ENCODE measurements at places on chromosomes 12 and 14. TPM values are rescaled to one million over a fixed set of nuclear protein-coding genes. Genes with fewer than 3 reads are reported as not detected.

GRCh38 chr12:113263431-113263963, 42.2 kb downstream of the TPCN1 start:
- DNase-seq = no peak

DNA sequence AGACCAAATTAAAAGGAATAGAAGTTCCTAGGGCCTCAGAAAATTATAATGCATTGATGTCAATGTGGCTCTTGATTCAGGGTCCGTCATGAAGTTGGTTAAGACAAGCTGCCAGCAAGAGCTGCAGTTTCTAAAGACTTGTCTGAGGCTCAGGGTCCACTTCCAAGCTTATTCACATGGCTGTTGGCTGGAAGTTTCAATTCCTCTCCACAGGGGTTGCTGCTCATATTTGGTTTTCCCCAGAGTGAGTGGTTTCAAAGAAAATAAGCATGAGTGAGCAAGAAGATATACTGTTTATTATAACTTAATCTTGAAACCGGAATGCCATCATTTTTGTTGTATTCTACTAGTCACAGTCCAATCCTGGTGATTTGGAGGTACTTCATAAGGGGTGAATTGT, 1247.4 kb downstream of the LRFN5 start:
- no peak for DNase-seq

DNA sequence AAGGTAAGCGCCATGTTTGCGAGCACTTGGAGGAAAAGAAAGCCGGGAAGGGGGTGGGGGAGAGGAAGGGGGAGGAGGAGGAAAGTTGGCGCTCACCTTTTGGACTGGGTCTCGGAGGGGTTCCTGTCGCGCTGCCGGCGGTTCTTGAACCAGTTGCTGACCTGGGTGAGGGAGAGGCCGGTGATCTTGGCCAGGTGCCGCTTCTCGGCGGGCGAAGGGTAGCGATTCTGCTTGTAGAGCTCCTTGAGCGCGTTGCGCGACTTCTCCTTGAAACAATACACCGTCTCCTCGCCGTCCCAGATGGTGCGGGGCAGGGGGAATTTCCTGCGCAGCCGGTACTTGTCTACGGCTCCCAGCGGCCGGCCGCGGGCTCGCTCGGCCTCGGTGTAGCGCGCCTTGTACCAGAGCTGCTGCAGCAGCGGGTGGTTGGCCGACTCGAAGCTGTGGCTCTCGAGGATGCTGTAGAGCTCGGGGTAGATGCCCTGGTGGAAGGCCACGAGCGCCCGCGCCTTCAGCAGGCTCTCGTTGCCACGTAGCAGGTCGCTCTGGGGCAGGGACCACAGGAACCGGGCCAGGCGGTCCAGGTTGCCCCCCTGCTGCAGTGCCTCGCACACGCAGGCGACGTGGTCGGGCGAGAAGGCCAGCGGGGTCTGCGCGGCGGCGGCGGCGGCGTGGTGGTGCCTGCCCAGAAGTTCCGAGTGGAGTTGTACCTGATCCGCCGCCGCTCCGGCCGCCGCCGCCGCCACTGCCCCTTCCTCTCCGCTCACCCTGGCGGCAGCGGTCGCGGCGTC, 840 bp downstream of the SIX4 start:
- no peak for DNase-seq

DNA sequence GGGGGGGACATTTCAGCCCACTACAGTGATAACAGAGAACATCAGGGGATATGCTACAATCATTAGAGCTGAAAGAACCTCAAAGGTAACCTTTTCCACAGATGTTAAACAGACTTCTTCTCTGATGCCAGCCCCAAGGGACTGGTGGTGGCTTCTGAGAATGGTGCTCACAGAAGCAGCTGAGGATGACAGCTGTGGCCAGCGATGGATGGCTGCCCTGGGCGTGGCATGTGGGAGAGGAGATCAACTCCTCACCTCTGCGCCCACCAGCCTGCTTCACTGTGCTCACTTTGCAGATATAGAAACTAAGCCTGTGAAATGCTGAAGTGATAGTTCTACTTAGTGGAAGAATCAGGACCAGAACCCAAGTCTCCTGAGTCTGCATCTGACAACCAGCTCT, 33.0 kb downstream of the FOXN3 start:
- DNase-seq = no peak

DNA sequence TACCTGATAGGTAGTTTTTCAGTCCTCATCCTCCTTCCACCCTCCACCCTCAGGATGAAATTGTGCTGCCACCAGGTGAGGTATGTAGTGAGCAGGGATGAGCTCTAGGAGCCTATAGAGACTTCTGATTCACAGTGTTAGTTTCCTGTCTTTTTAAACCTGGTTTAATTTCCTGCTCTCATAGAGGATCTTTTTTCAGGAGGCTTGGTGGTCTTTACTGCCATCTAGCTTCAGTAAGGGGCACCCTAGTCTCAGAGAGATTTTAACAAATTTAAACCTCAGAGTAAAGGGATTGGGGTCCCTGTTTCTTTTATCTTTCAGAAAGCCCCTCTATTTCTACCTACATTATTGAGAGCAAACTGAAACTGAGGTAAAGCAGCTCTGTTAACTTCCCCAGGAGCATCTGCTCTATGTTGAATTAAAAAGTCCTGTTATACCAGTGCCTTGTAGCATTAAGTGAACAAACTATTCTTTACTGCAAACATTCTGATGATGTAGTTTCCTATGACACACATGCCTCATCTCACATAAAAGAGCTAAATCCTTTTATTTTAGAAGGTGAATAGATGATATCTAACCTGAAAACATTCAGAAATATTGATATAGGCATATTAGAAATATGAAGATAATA, 172.2 kb upstream of the DDHD1 start:
- DNase-seq = no peak

DNA sequence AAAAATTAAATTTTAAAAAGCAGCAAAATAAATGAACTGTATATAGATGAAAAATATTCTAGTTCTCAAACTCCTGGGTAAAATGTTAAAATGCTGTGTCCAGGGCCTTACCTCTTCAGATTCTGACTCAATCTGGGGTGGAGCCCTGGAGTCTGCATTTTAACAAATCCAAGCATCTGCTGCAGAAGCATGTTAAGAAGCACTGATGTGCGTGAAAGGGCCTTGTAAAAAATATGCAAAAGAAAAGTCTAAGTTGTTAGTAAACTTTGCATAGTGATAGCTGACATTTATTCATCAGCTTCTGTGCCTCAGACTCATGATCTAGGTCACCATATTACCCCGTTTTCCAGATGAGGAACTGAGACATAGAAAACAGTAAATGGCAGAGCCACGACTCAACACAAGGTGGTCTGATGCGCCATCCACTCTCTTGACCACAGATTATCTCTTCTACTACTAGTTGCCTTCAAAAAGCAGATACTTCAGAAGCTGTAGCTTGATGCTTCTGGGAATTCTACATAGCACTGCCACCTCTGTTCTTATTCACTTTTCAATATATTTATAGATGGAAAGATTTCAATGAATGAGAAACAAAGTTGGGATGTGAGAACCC, 28.0 kb upstream of the PTCSC3 start:
- DNase-seq = no peak

GRCh38 chr12:21695986-21696385, 38.3 kb upstream of the LDHB start:
- DNase-seq = no peak

GRCh38 chr14:54478636-54479215, 10.1 kb downstream of the GMFB start:
- DNase-seq = no peak

- no peak for DNase-seq
Observed at GRCh38 chr14:68734231-68734732, 58.6 kb downstream of the ZFP36L1 start.

DNA sequence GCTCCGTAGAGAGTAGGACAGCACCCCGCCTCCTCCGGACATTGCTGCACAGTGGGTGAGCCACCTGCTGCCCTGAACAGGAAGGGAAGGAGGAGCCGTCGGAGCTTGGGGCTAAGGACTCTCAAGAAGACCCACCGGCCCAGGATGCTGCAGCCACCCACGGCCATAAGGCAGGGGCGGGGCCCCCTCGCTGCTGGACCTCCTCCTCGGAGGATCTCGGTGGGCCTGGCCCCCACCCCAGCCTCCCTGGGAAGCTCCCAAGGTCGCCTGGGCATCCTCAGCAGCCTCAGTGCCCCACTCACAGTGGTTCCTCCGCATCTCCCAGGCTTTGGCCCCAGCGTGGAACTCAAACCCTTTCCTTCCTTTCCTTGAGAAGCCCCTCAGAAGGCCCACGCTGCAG, 68.6 kb upstream of the DIO3 start:
- peak; percentile 25 for DNase-seq

Gene GPR84
- 0.22 TPM for total RNA-seq

Gene AKAP6
- 160 TPM for total RNA-seq

Gene STAC3
- total RNA-seq = 1.2 TPM

Gene AHNAK2
- 2.5 TPM for total RNA-seq

Gene CKAP4
- 40.2 TPM for total RNA-seq

Gene NAB2
- 9.8 TPM for total RNA-seq

Measured in Right ventricle myocardium inferior (tissue), 1 donor.